Kidney glomerular epithelial cell (primary cell): ENCODE measurements at places on chromosomes 13 and 19.

DNA sequence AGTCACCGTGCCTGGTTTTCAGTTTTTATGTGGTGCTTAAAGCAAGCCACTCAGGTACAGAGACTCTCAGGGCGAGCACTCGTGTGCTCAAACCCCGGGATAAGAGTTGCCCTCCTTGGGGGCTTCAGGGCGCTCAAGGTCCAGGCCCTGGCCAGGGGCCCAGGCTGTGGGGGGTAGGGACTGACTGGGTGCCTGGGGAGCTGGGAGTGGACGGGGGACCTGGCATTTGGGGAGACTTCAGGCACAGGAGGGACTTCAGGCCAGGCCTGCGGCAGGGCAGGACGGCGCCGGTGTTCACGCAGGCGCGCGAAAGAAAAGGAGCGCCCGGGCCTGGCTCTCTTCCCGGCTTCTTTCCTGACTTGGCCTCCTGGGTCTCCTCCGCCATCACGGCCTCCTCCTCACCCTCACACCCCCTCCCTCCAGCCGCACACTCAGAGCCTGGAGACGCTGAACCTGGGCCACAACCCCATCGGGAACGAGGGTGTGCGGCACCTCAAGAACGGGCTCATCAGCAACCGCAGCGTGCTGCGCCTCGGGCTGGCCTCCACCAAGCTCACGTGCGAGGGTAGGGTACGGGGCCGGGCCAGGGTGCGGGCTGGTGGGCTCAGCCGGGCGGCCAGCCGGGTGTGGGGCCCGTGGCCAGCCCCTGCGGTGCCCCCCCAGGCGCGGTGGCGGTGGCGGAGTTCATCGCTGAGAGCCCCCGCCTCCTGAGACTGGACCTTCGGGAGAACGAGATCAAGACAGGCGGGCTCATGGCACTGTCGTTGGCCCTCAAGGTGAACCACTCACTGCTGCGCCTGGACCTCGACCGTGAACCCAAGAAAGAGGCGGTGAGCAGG lies 16.1 kb downstream of the NKPD1 start:
- no peak for DNase-seq

DNA sequence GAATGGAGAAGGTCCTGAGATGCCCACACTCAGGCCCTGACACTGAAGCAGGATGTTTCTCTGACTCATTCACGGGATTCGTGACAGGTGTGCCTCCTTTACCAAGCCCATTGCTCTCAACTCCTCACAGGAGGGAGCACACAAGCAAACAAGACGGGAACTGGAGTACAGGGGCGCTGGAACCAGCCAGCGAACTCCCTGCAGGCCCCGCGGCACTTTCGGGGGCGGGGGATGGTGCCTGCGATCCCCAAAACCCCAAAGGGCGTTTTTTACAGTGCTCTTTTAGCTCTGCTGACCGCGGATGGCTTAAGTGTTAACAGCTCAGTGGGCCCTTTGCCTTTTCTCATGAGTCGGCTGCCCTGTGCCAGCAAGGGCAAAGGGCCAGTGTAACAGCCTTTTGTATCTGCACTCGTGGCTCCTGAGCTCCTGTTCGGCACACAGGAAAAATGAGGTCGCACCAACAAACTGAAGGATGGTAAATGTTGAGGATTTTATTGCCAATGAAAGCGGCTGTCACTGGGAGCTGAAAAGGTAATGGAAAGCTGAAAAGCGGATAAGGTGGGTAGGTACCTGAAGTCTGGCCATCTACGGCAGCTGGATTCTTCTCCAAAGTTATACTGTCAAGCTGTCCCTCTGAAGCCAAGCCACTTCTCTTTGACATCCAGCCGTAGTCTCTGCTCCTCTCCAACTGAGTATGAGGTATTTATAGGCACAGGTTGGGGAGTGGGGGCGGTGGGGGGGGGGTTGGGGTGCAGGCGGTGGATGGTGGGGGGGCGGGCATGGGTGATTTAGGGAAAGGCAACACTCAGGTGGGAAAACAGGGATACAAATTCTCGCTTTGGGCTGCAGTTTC lies 65.0 kb upstream of the TRPC4 start:
- no peak for DNase-seq

GRCh38 chr19:58474291-58474996 lies 1.7 kb upstream of the ZNF446 start:
- DNase-seq: peak; percentile 78

GRCh38 chr19:48512504-48513288 lies 1.1 kb upstream of the LMTK3 start:
- no peak for DNase-seq

DNA sequence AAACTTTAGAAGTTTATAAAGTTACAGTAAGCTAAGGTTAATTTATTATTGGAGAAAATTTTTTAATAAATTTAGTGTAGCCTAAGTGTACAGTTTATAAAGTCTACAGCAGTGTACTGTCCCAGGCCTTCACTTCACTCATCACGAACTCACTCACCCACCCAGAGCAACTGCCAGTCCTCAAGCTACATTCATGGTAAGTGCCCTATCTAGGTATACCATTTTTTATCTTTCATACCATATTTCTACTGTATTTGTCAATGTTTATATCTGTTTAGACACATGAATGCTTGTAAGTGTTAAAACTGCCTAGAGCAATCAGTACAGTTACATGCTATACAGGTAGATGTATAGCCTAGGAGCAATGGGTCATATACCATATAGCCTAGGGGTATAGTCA lies 12.5 kb downstream of the INTS6 start:
- no peak for DNase-seq
